Lower lobe of right lung (tissue), 2 donors: ENCODE measurements at places on chromosomes 4 and X. TPM values are rescaled to one million over a fixed set of nuclear protein-coding genes. Genes with fewer than 3 reads are reported as not detected.

SMIM10 gene
- total RNA-seq: 4.1 TPM

SLC6A14 gene
- 45.4 TPM for total RNA-seq

SPACA5 gene
- not detected for total RNA-seq

ADRA2C gene
- 2.5 TPM for total RNA-seq

PARM1 gene
- 64.1 TPM for total RNA-seq

NALF2 gene
- 0.12 TPM for total RNA-seq

FDCSP gene
- total RNA-seq: not detected

RUFY3 gene
- total RNA-seq: 92.4 TPM

ALPK1 gene
- total RNA-seq: 40.1 TPM

DNA sequence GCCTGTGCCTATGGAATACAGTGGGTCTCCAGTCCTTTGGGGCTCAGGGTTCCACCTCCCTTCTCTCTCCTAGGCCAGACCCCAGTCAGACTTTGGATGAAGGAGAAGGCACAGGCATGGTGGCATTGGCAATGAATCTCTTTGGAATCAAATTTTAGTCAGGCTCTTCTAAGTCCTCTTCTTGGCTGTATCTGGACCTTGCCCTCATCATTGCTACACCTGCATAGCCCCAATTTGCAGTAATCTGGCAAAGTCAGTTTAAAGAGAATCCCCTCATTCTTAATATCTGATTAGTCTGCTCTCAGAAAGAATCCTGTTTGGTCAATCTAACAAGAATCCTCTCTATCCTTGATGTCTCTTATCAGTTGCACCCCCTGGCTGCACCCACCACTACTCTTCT lies 77.6 kb downstream of the SLC16A2 start:
- DNase-seq: no peak

DNA sequence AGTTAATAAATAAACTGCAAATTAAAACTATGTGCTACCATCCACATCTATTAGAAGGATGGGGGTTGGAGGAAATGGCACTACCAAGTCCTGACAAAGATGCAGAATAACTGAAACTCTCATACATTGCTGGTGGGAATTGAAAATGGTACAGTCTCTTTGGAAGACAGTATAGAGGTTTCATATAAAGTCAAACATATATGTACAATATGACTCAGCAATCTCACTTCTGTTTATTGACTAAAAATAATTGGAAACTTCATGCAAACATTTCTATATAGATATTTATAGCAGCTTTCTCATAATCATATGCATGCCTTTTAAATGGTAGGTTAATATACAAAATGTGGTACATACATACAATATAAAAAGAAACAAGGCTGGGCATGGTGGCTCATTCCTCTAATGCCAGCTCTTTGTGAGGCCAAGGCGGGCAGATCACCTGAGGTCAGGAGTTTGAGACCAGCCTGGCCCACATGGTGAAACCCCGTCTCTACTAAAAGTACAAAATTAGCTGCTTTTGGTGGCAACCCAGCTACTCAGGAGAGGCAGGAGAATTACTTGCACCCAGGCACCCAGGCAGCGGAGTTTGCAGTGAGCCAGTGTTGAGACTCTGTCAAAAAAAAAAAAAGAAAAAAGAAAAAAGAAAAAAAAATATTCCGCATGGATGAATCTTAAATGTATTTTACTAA lies 225.0 kb upstream of the CXXC4 start:
- no peak for DNase-seq

DNA sequence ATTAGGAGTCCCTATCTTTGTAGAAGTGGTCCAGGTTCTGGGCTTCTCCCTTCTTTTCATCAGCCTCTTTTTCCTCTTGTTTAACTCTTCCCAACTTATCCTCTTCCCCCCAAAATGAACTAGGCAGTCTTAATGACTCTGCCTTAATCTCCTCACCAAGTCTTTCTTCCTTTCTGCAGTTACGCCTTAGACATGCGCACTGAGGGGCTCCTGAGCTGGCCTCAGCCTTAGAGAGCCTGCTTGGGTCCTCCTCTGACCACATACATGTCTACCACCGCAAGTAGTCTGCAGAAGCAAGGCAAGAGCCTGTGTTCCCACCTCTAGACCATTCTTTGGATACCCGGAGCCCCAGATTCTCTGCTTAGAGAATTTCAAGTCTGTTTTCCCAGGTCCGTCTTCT lies 199.9 kb downstream of the MGST2 start:
- DNase-seq: no peak

GRCh38 chrX:16436348-16437188 lies 213.4 kb upstream of the S100G start:
- peak; percentile 51 for DNase-seq

- no peak for DNase-seq
These were observed 19.9 kb upstream of the PLP1 start for GRCh38 chrX:103756736-103757135.

DNA sequence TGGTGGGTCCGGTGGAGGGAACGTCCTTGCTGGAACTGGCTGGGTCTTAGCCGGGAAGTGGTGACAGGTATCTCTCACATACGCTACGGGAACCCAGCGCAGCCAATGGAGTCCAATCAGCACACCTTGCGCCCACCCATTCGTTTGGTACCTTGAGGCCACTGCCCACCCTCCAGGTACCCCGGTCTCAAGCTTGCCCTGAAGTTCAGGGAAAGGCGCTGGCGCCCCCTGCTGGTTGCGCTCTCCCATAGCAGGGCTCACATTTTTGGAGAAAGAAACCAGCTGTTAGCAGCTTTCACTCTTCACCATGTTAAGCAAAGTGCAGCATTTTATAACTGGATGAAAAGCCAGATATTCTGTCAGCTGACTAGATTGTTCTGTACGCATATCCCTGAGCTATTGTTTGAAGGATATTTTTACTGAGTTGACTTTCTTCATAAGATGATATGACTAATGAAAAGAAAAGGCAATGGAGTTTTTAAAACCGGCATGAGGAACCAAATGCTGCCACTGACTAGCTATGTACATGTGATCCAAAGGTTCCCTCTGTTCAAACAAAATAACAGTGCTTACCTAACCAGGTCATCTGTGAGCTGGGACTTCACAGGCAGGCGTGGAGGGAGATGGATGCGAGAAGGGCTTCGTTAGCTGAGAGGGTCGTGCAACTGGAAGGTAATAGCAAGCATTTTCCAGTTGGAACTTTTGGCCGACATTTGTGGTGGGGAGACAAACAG lies 43.7 kb downstream of the OTOP1 start:
- DNase-seq: no peak

DNA sequence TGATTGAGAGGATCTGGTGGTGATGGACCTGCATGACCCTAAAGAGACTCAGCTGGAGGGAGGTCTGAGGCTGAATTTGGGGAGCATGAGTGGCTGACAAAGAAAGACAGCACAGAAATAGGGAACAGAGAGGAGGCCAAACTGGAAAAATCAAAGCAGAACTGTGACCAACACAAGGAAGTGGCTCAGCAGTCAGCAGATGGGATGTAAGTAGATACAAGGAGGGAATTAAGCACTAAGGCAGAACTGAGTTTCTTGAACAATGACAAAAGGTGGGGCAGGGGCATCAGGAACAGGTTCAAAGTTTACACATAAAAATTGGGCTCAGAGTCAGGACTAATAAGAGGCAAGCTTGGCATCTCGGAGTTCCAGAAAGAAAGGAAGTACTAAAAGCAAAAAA lies 144.3 kb upstream of the KLF3 start:
- DNase-seq: no peak

- no peak for DNase-seq
These were observed 83.3 kb downstream of the DDIT4L start for GRCh38 chr4:100106982-100107381.

DNA sequence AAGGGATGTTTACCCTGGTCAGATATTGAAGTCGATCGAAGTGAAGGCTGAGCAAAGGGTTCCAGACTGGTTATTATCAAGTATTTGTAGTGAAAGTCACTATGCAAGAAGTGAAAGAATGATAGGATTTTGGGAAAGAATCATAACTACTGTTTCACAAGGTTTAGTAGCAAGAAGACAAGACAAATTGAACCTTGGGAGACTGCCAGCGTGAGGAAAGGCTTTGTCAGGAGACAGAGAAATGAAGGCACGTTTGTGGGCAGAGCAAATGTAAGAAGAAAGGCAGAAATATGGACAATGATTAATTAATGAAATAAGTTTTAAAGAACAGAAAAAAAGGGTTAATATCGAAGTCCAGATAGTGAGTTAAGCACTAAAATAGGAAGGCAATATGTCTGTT lies 456.8 kb downstream of the TRIML1 start:
- no peak for DNase-seq

GRCh38 chr4:110055158-110055768 lies 142.6 kb downstream of the EGF start:
- DNase-seq: no peak

DNA sequence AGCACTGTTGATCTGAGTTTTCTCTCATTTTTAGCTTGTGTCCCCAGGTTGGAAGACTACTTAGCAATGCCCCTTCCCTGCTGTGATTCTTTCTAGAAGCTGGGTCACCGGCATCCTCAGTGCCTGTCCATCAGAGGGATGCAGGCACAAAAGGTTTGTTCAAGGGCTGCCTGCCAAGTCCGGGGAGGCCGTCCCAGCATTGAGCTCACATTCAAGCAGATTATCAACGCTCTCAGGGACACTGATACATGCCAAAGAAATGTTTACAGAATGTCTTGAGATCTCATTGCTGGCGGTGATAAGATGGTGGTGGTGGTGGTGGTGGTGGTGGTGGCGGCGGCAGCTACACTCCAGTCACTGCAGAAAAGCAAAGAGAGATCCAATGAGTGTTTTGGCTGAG lies 79.6 kb upstream of the VCX3A start:
- DNase-seq: no peak

DNA sequence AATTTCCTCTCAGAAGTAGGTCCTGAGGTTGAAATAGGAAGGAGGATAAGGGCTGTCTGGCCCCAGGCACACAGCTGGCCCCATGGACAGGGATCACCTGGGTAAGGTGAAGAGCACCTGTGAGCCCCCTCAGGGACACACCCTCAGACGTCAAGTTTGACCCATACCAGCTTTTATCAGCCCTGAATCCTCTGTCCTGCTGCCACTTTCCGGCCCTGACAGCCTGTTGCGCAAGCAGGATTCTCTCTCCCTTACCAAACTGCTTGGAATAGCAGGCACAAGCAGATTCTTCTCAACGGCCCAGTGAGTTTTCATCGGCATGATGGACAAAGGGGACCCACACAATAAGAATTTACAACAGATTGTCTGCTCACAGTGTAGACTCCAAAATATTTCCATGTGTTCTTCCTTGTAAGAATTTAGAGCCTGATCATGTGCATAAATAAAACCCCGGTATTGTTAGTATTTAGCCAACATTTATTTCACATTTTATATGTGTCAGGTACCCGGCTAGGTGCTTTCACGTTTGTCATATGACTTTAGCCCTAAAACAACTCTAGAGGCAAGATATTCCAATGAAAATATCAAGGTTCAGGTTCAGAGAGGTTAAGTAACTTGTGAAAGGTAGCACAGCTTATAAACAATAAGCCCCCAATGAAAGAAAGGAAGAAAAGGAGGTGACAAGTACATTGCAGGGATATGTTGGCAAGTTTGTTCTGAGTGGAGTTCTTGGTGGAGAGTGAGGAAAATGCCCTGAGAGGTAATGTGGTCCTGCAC lies 107.2 kb upstream of the KIT start:
- DNase-seq: no peak

DNA sequence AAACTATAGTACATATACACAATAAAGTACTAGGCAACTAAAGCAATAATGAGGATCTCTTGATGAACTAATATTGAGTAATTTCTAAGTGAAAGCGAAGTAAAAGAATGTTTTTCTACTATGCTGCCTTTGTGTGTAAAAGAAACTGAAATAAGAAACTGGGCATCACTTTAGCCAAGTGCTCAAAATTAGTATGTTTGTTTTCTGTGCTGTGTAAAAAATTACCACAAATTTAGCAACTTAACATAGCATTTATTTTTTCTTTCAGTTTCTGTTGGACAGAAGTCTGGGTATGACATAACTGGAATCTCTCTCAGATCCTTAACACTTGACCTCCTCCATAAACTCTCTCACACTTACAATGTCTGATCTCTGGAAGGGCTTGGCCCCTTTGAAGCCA lies 687.1 kb upstream of the MAGEB2 start:
- no peak for DNase-seq

DNA sequence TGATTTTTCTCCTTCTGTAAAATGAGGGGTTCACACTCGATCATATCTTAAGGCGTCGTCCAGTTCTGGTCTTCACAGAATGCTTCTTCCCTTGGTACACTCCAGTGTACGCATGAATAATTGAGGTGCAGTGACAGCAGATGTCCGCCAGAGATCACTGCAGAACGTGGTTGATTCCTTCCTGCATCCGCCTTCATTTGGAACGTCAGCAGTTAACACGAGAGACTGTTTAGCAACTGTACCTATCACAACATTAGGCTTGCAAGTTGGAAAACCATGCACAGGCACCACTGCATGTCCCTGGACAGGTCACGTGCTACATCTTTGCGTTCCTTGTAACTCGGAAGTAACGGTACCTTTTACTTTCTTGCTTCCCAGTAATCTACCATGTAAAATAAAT lies 66.0 kb upstream of the GEMIN8 start:
- no peak for DNase-seq

DNA sequence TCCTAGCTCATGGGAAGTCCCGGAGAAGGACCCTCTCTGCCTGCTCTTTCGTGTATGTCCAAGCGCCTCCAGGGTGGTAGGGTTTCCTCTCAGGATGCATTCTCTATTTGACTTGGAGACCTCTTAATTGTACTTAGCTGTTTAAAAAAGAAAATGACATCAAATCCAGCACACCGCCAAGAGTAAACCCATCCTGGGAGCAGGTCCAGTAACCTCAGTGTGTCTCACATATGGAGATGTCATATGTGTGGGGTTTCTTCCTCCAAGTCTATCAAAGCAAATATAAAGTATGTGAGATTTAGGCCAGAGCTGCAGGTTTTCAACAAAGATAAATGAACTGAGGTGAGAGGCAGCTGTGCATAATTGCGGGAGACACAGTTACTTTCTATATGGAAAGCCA lies 209.4 kb upstream of the ANXA3 start:
- no peak for DNase-seq
